Brain pericyte (primary cell): ENCODE measurements at places on chromosomes 12 and 14.

GRCh38 chr12:68913682-68914081 lies 19.3 kb downstream of the CPM start:
- no peak for DNase-seq

- DNase-seq, result no peak
These were observed 396.8 kb downstream of the RPS29 start for GRCh38 chr14:49189375-49189774.

GRCh38 chr12:115320967-115321366 lies 637.0 kb upstream of the TBX3 start:
- no peak for DNase-seq

GRCh38 chr14:52000019-52000582 lies 10.8 kb downstream of the RTRAF start:
- DNase-seq, result no peak

GRCh38 chr12:4272424-4273272 lies 914 bp upstream of the CCND2 start:
- no peak for DNase-seq

DNA sequence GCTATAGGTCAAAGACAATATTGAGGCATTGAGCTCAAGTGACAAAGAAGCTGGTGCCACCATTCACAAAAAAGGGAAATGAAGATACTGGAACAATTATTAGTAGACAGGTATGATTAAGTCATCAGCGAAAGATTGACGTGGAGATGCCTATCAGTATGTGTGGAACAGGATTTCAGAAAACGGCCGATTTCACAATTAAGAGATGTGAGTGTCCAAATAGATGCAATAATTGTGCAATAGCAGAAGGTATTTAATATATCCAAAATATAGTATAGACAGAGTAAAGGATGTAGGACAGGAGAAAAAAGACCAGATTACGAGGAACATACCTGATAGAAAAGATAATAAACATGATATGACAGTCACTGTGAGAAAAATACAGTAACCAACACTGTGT lies 433.1 kb downstream of the C12orf50 start:
- DNase-seq, result no peak

- no peak for DNase-seq
These were observed 253.0 kb downstream of the SNAPC1 start for GRCh38 chr14:62015243-62015642.

- DNase-seq, result no peak
These were observed 22.7 kb downstream of the TRAFD1 start for GRCh38 chr12:112148031-112148513.

DNA sequence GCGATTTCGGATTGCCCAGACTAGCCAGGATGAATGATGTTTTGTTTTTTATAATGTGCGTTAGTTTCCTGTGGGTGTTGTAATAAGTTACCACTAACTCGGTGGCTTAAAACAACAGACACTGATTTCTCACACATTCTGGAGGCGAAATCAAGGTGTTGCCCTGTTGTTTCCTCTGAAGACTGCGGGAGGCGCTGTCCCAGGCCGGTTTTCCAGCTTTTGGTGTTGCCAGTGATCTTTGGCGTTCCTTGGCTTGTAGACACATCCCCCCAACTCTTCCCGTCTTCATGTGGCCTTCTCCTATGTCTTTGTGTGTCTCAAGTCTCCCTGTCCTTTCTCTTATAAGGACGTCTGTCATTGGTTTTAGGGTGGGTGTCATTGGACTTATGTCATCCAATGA lies 267.7 kb downstream of the AACS start:
- no peak for DNase-seq

DNA sequence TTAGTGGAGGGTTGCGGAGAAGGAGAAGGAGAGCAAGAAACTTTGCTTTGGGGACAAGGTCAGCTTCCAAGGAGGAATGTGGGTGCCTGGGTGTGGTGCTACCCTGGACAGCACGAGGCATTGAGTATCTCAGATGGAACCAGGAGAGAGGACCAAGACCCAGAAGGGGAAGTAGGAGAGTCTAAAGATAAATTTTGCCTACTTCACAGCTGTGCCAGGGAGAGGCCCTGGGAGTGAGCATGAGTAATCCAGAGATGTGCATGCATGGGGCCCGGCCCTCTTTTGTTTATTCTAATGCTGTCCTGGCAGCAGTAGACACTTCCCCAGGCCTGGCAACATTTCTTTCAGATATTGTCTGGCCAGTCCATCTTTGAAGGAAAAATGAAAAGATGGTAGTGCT lies 49.5 kb upstream of the GNPNAT1 start:
- DNase-seq, result no peak

DNA sequence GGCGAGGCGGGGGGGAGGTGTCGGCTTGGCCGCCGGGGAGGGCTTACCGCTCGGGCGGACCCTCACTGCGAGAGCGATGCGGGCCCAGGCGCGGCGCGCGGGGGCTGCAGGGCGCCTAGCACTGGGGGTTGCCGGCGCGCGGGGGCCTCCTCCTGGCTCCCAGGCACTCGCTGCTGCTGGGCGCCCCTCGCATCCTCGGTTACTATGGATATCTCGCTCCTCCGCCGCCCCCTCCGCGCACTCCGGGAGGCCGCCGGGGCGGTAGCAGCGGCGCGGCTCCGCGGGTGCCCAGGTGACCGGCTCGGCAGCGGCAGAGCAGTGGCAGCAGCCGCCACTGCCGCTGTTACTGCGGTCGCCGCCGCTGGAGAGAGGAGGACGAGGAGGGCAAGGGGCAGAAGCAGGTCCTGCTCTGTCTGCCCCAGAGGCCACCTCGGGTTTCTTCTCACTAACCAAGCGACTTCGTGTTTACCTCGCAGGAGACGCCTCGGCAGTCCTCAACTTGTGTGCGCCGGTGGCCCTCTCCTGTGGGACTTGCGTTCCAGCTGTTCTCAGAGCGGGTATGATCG lies 250.1 kb downstream of the APAF1 start:
- no peak for DNase-seq

GRCh38 chr14:24848102-24848790 lies 201.7 kb downstream of the STXBP6 start:
- peak; percentile 49 for DNase-seq

DNA sequence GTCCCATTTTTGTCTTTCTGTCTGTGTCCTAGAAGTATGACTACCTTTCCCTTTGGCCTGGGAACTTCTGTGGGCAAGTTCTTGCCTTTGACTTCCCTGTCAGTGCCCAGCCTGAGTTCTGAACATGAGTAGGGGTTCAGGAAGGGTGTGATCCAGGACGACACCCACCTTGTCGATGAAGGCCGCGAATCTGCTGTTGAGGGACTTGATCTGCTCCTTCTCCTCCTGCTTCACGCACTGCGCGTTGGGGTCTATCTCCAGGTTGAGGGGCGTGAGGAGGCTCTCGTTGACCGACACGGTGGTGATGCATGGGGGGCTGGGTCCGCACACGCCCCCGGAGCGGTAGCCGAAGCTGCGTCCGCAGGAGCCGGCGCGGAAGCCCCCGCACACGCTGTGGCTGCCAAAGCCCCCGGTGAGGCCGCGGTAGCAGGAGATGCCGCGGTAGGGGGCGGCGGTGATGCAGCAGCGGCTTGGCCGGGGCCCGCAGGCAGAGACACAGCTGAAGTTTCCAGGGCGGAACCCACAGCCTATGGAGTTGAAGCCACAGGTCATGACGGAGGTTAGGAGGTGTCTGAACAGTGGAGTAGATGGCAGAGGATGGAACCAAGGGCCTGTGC lies at the start of gene KRT83:
TSS of gene KRT83 (minus strand) at position 615 of the 617 bp plus-strand sequence. CDS start at position 552, 63 bp downstream.
- DNase-seq, result no peak

DNA sequence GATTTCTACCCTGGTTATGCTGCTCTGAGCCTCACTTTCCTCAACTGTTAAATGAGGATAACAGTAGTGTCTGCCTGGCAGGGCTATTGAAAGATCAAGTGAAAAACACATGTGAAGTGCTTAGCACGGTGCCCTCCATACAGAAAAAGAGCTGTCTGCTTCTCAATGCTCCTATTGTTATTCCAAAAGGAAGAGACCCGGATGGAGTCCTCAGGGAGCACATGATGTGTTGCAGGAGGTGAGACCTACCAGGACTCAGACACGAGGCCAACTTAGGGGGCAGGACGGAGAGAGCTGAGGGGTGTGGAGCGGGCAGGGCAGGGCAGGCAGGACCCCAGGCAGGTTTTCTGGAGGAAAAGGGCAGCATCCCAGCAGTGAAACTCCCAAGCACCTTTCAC lies 8.9 kb downstream of the FAIM2 start:
- no peak for DNase-seq

DNA sequence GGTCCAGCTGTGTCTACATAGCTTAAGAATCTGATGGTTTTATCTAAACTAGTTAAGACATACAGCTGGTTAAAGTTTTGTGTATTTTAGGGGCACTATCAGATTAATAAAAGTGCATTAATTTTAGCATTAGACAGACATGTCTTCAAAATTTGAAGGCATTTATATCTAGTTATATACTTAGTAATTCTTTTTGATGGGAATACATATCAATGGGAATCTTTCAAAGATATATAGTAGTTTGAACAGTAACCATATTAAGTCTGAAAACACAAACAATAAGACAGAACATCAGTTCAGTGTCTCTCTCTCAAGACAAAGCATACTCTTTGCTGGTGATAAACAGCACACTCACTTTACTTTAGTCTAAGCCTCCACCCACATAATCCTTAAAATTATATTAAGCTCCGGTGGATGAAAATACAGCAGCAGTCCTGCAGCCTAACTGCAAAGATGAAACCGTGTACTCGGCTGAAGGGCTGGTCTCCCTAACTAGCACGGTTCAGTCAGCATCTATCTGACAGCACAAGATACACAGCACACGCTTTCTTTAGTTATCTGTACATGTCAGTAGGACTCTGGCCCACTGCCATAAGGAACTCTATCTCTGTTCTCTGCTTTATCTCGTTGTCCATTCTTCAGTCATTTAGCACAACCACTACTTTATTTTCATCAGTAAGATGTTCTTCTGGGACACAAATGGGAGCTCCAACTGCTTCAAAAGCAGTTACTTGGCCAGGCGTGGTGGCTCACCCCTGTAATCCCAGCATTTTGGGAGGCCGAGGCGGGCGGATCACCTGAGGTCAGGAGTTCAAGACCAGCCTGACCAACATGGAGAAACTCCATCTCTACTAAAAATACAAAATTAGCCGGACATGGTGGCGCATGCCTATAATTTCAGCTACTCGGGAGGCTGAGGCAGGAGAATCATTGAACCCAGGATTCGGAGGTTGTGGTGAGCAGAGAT lies 80.5 kb downstream of the MED13L start:
- no peak for DNase-seq

GRCh38 chr12:52146822-52147366 lies 44.9 kb downstream of the KRT80 start:
- DNase-seq, result no peak

DNA sequence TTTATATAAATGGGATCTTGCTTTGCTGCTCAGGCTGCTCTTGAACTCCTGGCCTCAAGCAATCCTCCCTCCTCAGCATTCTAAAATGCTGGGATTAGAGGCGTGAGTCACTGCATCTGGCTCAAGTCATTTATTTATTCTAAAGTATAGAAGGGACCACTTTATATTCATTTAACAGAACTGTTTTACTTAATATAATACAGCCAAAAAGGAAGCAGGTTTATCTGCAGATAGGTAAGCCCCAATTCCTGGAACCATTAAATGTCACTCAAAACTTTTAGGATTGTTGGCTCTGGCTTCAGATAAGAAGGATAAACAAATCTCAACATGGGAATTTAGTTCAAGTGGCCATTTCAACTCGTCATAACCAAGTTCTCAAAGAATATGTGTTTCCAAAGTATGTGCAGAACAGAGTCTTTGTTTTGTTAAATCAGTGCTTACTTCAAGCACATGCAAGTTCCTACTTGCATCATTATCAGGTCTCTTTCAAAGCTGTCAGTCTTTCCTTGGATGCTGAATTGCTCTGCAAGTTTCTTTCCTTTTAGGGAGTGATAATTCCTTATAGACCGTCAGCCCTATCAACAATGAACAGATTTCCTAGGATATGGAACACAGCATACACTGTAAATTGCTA lies 60.4 kb downstream of the KITLG start:
- no peak for DNase-seq

- DNase-seq, result peak; percentile 34
These were observed 159.8 kb upstream of the DAAM1 start for GRCh38 chr14:59028476-59029202.

GRCh38 chr12:49983892-49984291 lies 11.1 kb downstream of the AQP6 start:
- peak; percentile 56 for DNase-seq

DNA sequence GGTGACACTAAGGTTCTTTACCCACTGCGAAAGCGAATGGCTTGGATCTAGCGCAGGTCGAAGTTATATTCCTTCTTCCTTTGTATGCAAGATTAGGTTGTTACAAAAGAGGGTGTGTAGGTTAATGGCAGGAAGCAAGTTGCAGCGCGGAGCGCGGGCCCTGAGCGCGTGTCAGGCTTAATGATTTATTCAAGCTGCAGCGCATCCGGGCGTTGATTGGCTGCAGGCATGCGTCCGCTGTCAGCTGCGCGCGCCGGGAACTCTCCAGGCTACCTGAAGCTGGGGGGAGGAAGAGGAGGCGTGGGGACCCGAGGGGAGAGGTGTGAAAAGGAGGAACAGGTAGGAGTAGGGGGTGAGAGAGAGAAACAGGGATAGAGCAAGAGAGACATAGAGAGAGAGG lies 7.4 kb downstream of the ASCL1 start:
- DNase-seq, result no peak
